ENCODE measurements at places on chromosomes 2 and 18.

- no peak for DNase-seq
Observed at GRCh38 chr2:69213201-69213600, 173.8 kb downstream of the GFPT1 start.

- no peak for DNase-seq
Observed at GRCh38 chr18:9688036-9688741, 19.9 kb upstream of the RAB31 start.

DNA sequence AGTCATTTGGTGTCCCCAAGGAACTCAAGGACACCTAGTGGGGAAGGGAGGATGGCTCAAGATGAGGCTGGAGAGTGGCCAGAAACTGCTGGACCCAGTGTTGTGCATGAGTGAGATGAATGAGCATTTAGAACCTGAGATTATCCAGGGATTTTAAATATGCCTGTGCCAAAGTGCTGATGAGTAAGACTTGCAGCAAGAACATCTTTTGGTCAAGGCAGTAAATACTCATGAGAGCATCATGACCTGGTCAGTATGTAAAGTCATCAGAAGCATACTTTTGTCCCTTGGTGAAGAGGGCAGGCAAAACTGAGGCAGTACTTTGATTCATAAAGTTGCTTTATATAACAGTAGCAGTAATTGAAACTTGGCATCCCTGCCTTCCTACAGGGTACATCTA lies 3.1 kb upstream of the SPP2 start:
- no peak for DNase-seq

DNA sequence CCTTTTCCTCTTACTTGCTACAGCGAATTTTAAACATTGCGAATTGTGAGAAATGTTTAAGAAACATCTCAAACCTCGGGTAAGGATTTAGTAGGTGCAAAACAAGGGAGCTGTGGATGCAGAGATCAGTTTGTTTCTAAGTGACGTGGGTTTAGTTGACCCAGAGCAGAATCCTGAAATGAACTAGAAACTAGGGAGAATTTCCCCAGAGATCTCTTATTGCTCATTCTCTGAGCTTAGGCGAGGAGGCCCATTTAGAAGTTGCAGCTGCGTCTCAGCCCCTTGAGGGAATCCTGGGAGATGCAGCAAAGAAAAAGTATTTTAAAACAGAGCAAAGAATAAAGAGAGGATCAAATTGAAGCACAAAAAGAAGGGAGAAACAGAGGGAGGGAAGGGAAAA lies 29.3 kb downstream of the FAM124B start:
- no peak for DNase-seq

GRCh38 chr2:29966266-29966665 lies 44.9 kb upstream of the ALK start:
- no peak for DNase-seq

DNA sequence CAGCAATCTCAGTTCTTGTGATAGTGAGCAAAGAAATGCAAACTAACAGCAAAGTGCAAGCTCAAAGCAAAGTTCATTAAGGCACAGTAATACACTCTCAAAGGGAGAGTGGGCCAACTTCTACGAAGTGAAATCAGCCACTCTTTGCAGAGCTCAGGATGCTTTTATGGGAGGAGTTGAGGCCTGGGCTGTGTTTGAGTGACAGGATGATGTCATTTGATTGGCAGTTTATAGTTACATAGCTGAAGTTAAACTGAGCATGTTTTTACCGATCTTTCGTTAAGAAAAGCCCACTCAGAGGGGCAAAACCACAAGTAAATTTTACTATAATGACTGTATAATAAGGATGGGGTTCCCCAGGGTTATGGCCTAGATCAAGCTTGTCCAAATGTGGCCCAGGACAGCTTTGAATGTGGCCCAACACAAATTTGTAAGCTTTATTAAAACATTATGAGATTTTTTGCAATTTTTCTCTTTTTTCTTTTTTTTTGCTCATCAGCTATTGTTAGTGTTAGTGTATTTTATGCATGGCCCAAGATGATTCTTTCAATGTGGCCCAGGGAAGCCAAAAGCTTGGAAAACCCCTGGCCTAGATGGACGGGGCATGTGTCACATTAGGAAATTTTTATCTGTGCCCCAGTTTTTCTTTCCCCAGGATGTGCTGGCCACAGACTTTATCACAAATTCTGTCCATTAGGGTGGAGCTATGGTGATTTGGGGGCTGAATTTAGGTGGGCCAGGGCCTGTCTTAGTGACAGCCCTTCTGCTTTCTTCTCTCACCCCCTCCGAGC lies 8.3 kb upstream of the DNAH7 start:
- DNase-seq, result no peak

DNA sequence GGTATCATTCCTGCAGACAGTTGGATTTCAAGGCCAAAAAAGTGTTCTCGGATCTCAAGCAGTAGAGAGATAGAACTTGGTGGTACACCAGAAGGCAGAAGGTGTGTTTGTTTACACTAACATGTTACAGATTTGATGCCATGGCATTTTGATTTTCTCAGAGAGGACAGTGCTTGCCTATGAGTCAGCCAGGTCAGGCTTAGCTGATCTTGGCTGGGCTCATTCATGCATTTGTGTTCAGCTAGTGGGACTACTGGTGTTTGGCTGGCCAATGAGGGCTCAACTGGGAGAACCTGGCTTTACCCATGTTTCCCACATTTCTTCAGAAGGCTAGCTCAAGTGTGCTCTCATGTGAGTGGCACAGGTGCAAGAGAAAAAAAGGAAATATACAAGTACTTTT lies 162.0 kb downstream of the C1D start:
- no peak for DNase-seq

- no peak for DNase-seq
Observed at GRCh38 chr2:12207491-12207890, 461.1 kb downstream of the LPIN1 start.

DNA sequence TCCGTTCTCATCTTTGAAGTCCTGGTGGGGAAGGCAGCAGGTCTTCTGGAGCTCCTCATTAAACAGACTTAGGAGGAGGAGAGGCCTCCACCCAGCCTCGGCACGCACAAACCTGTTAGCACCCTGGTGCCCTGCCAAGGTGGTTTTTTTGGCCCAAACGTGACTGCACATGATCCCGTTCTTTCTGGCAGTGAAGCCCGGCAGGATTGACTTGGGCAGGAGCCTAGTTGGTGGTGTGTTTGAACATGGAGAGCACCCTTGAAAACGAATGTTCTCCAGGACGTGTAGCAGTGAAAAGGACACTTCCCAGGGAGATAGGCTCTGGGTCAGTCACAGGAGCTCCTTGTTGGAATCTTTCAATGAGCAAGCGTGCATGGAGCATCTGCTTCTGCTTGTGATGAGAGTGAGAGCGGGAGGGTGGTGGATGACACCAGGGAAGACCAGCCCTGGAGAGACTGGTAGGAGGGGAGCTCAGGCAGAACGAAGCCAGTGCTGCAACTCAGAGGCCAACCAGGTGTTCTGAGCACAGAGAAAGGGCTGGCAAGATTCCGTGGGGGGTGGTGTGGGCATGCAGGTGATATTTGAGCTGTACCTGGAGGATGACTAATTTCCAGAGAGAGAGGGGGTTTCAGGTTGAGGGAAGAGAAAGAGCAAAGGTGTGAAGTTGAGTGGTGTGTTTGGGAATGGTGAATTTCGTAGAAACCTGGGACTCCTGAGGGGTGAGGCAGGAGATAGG lies 73.8 kb downstream of the TANC1 start:
- DNase-seq, result no peak

GRCh38 chr2:206983161-206983859 lies 44.0 kb downstream of the CPO start:
- DNase-seq, result no peak

DNA sequence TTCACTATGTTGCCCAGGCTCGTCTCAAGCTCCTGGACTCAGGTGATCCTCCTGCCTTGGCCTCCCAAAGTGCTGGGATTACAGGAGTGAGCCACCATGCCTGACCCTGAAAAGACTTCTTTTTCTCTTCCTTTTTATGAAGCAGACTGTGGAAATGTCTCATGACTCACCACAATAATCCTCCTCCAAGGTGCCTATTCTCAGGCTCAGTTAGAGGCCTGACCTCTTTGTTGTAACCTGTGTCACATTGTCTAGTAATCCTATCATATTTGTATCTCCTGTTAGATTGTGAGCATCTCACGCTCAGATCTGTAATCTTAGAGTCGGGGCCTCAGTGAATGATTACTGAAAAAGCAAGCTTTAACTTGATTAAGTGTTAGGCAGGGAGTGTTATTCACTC lies 18.3 kb upstream of the TAF4B start:
- no peak for DNase-seq

DNA sequence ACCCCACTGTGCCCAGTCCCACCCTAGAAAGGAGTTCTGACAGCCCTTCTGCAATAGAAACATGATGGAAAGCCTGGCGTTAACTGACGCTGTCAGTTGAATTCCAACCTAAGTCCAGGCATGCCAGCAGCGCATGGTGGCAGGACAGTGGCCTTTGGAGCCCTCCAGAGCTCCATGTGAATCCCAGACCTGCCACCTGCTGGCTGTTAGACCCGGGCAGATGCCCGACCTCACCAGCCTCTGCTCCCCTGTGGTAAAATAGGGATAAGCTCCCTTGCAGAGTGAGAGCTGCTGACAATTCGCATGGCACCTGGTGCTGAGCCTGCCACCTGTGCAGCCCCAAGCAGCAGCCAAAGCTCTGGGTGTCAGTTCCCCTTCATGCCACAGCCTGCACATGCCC lies 138.6 kb downstream of the LOXHD1 start:
- DNase-seq, result no peak

- no peak for DNase-seq
Observed at GRCh38 chr2:18637196-18637595, 47.8 kb upstream of the NT5C1B start.

DNA sequence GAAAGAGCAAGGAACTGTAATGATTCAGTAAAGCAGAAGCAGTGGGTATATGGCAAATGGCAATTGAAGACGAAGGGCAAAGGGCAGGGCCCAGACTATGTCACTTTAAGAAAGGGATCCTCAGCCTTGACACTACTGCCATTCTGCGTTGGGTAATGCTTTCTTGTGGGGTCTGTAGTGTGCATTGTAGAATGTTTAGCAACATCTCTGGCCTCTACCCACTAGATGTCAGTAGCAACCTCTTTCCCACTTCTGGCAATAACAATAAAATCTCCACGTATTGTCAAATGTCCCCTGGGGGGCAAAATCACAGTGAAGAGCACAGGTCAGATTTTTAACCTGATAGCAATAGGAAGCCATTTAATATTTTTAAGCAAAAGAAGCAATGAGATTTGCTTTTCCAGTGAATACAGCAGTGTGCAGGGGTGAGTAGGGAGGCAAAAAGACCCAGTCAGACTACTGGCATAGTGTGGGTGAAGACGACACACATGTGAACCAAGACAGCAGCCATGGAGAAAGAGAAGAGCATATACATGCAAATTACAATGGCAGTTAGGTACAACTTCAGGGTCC lies 209.5 kb downstream of the DYM start:
- no peak for DNase-seq
